ENCODE measurements at places on chromosomes 12 and 14.

GRCh38 chr12:2792671-2793500 is 1.9 kb upstream of the FKBP4 start:
- DNase-seq = no peak

DNA sequence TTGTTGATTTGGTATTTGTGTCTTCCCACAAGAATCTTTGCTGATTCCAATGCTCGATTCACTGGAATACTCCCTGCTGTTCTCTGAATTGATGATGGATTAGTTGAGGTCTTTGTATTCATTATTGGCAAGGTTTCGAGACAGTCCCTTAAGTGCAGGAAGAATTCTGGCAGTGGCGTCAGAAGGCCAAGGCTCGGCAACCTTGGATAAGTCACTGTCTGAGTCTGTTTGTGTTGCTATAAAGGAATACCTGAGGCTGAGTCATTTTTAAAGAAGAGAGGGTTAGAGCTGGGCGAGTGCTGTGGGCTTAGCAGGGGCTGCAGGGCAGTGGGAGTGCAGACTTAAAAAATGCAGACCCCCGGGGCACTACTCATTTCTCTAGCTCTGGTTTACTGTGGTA is 56.9 kb downstream of the CHST11 start:
- no peak for DNase-seq

- DNase-seq = no peak
Measured at GRCh38 chr14:67060546-67060945, 128.7 kb upstream of the GARIN2 start.

DNA sequence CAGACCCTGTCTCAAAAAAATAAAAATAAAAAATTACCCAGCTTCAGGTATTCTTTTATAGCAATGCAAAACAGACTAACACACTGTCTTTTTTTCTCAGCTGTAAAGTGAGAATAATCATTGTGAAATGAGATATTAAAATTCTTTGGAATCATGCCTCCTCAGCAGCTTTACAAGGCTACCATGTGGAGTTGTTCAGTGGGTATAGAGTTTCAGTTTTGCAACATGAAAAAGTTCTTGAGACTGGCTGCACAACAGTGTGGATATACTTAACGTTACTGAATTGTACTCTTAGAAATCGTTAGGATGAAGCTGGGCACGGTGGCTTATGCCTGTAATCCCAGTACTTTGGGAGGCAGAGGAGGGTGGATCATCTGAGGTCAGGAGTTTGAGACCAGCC is 15.7 kb upstream of the MAPKAPK5 start:
- no peak for DNase-seq

DNA sequence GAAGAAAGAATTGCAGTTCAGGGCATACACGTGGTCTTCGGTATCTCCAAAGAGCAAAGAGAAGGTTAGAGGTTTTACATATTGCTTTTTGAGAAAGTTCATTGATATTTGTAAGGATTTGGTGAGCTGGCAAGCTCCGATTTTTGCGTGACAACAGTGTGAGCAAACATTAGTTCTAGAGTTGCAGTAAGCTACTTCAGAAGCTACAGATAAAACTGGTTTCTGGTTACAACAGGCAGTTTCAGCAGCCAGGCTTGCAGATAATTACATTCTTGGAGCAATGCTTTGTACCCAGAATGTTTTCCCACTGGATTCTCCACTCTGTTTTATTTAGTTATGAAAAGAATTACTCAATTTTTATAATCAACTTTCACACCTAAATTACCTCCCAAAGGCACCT is 28.2 kb downstream of the KLRK1 start:
- DNase-seq = no peak

DNA sequence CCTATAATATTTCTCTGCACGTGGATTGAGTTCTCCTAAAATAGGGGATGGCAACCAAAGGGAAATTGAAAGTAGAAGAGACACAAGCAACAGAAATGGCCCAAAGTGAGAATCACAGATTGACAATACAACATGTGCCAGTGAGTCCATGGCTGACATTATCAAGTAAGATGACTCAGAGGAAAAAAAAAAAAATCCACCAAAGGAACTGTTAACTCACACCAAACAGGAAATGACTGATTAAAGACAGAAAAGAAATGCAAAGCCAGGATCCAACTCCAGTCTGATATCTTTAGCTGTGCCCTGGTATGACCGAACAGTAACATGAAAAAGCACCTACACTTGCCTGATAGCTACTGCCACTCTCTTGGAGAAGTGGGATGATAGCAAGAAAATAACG is 485.0 kb downstream of the PRKD1 start:
- DNase-seq = no peak

DNA sequence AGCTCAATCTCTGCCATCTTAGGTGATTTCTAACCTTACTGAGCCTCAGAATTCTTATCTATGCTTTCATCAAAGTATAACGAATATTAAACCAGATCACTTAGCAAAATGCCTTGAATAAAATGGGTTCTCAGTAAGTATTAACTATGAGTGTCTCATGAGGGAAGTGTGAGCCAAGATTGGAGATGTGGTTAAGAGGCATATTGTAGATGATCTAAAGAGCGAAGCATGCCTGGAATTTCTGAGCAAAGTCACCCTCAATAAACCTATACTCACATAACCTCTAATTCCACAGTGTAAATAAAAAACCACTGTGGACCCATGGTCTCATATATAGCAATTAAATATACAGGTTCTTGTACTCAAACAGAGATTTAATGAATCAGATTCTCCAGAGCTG is 193.1 kb upstream of the FSCB start:
- DNase-seq = no peak

DNA sequence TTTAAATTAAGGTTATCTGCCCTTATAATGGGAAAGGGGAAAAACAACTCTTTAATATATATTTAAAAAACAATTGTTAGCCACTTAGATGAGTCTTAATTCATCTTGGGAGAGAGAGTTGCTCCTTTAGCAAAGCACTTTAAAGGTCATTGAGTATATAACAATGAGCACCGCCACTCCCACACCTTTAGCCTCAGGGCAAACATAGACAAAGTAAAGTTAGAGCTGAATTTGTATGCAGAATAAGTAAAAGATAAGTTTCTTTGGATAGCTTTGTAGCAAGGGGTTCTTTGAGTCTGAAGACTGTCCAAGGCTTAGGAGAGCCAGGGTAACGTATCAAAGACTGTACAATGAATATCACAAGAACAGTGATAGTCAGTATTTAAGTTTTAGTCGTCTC is 728.8 kb upstream of the LMO3 start:
- DNase-seq = no peak

GRCh38 chr12:75603475-75603874 is 92.1 kb upstream of the KRR1 start:
- no peak for DNase-seq

GRCh38 chr12:27208414-27208750 is 35.7 kb upstream of the STK38L start:
- DNase-seq = no peak

- DNase-seq = no peak
Measured at GRCh38 chr12:82862069-82862841, 175.5 kb downstream of the TMTC2 start.

DNA sequence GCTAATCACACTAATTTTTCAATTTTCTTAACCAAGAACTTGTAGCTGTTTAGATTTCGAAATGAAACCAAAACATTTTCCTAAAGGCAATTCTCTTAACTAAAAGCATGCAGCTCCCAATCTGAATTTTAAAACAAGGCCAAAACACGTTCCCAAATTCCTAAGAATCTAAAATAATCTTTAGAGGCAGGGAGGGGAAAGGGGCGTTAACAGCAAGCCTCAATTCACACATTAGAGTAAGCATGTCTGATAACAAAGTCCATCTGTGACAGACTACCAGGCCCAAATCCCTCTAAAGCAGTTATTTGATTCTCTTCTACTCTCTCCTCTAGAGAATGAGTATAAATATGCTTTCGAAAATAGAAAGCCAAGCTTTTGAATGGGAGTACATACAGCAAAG is 754 bp downstream of the ATG14 start:
- no peak for DNase-seq

All from tibial nerve (tissue), 4 donors.